CD4-positive, alpha-beta T cell treated with Interleukin-15 for 4 hours (primary cell): ENCODE measurements at places on chromosomes 16 and 17.

DNA sequence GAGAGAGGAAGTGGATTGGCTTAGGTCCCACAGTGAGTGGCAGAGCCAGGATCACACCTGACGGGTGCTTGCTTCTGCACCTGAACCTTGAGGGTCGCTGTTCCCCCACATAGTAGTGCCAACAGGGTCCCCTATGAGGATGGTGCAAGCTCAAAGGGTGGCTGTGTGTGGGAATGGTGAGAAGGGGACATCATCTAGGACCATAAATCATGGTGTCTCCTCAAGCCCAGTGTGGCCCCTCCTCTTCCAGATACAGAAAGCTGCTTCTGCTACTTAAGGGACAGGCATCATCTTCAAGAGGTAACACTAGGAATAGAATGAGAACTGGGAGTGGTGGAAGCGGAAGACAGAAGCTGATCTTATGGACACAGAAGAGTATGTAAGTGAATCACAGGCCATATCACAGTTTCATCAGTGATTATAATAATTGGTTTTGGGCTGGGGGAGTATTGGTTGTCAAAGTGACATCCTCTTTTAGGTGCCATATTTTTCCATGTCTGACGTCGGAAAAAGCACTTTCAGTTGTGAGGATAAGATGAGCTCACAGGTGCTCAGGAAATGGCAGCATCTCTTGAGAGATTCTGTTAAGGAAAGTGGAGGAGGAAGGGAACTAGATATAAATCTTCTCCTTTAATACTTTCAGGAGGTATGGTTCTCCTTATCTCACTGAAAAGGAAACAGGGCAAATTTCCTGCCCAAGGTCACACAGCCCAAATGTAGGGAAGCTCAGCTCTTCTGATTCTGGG lies 83.2 kb upstream of the HNF1B start:
- DNase-seq, result no peak

GRCh38 chr17:37701496-37701898 lies 43.4 kb downstream of the HNF1B start:
- peak; percentile 25 for DNase-seq

GRCh38 chr17:9020096-9020823 lies 1.1 kb upstream of the NTN1 start:
- DNase-seq, result no peak

GRCh38 chr17:5700745-5701144 lies 116.4 kb upstream of the NLRP1 start:
- DNase-seq, result no peak

DNA sequence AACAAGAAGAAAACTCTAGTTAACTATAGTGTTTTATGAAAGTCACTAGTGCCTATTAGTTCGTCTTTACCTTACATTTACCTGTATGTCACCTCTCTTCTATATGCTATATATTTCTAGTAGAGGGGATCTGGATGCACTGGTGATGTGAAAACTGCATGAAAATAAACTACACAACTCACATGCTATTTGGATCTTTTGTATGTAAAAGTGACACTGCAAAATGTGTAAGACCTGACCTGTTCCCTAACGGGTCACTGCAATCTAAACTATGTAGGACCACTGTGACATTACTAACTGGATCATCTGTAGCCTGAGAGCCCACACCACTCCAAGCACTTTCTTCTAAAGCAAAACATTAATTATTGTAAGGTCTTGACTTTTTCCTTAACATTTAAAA lies 1.7 kb downstream of the BLMH start:
- DNase-seq, result no peak

DNA sequence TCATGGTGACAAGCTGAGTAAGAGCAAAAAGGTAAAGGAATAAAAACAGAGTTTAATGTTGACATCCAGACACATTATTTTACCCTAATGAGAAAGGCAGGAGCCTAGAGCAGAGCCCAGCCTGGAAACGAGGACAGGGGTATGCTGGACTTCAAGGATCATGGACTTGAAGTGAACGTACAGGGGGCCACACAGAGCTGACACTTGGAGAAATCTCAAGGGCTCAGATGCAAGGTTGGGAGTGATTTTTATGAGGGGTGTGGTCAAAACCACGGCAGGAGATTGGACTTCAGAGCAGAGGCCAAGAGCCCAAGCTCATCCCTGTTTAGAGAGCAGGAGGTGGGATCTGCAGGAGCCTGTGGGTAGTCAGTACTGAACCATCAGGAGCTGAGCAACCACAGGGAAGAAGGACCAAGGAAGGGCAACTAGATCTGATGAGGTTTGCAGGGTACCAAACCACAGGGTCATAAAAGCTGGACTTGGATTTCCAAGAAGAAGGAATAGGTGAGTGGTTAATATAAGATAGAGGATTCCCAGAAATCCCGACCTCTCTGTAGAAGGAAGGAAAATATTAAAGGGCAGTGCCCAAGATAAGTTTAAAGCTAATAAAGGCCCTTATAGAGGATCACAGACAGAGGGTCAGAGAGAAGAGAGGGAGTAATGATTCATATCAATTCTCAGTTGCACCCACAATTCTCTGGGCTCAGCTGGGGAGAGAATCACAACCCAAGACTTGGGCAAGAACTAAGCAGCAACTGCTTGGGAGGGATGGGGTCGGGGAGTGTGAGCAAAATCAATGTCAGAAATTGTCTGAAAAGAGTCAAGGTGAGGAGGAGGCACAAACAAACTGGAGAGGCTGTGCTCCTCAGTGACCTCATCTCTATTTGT lies 331.7 kb downstream of the SOX9 start:
- DNase-seq, result no peak

- DNase-seq, result no peak
Measured at GRCh38 chr17:6430769-6431168, 4.2 kb downstream of the AIPL1 start.

GRCh38 chr16:27226476-27226875 lies 23.1 kb downstream of the KDM8 start:
- DNase-seq, result no peak

DNA sequence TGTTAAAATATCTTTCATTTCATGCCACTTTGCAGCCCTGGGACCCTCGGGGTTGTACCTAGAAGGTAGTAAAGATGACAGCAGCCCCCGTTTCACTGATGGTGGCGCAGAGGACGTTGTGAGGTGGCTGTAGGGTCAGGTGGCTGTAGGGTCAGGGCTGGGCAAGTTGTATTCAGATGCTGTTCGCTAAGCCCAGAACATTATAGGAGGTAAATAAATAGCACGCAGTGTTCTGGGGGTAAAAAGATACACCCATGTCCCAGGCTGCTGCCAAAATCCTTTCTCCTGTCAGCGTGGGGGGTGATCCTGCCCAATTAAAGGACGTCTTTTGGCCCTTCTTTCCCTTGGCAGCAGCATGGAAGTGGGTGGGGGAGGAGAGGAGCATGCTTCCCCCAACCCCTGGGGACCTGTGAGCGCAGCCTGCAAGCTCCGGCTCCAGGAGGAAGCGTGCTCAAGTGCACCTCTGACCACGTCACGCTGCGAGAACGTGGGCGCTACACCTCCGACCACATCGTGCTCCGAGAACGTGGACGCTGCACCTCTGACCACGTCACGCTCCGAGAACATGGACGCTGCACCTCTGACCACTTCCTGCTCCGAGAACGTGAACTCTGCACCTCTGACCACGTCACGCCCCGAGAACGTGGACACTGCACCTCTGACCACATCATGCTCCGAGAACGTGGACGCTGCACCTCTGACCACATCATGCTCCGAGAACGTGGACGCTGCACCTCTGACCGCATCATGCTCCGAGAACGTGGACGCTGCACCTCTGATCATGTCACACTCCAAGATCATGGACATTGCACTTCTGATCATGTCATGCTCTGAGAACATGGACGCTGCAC lies 182.1 kb downstream of the RPTOR start:
- DNase-seq, result no peak

DNA sequence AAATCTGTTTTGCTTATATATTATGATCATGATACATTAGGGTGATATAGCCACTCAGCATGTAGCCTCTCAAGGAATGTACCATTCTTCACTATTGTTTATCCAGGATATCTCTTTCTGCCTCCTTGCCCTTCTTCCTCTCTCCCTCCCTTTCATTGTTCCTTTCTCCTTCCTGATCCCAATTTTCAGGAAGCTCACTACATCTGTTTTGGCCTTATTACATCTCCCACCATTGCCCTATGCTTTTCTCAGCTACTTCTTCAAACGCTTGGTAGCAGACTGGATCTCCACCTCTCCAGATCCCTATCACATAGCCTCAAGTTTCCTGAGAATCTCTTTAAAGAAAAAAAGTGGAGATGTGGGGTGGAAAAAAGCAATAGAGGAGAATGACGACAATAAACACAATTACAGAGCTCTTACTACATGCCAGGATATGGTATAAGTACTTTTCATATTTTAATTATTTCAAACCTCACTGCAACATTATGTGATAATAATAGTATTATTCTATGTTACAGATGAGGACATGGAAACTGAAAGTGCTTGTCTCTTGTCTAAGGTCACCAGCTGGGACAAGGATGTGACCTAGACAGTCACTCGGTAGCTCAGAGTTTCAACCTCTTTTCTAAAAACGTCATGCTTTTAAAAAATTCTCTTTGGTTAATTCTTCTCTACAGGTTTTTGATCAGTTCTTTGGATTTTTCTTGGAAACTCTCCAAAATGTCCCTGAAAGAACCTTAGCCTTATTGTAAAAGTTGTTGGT lies 959.1 kb downstream of the CDH11 start:
- no peak for DNase-seq

DNA sequence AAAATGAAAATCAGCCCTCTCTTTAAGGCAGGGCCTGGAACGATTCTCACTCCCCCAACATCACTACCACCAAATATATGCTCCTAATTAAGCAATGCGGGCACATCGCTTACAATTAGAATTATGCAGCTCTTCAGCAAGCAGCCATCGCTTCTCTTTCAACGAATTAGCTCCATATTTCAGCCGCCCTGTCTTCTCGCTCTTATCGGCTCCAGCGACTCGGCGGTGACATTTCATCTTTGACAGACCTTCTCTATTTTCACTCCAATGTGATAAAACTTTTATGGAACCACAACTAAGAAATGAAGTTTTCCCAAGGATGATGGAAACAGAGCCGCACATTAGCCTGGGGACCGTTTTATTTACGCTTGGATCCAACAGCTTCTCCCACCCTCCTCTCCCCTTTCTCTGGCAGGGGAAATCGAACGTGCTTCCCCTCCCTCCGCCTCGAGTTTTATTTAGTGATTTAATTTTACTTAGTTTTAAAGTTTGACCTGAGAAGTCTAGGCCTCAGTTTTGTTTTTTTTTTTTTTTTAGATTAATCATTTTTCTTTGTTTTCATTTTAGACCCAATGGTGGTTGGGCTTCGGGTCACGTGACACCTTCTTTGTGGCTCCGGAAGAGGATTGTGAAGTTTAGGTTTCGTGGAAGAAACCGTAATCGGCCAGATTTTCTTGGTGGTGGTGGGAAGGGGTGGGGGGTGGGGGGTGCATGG lies 3.1 kb upstream of the HOXB2 start:
- DNase-seq, result peak; percentile 66
